T-helper 22 cell (primary cell): ENCODE measurements at places on chromosomes 13 and 19.
A peak's percentile ranks its signal among the peaks of the same experiment; 100 is the strongest.

DNA sequence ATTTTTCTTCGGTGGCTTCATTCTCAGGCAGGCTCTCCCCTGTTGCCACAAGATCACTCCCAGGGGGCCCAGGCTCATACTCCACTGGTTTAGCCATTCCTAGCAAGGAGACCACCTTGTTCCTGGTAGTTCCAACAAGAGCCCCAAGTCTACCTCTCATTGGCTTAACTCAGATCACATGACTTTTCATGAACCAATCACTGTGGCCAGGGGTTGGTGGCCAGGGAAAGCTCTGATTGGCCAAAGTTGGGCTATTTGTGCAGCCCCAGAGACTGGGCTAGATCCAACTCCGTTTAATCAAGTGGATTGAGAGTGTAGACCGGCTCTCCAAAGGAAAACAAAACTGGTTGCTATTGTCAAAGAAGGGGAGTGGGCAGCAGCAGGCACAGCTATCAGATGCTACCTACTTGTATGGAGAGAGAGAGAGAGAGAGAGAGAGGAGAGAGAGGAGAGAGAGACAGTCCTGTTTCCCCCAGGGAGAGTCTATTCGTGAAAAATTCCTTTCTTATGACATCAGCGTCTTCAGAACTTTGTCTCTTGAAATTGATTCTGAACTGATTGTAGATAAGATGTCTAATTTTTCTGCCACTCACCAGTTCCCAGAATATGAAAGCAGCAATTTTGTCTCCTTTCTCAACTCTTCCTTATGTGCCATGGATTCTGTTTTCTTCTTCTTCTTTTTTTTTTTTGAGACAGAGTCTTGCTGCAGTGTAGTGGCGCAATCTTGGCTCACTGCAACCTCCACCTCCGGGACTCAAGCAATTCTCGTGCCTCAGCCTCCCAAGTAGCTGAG lies 5.9 kb downstream of the CEACAM19 start:
- DNase-seq = no peak

DNA sequence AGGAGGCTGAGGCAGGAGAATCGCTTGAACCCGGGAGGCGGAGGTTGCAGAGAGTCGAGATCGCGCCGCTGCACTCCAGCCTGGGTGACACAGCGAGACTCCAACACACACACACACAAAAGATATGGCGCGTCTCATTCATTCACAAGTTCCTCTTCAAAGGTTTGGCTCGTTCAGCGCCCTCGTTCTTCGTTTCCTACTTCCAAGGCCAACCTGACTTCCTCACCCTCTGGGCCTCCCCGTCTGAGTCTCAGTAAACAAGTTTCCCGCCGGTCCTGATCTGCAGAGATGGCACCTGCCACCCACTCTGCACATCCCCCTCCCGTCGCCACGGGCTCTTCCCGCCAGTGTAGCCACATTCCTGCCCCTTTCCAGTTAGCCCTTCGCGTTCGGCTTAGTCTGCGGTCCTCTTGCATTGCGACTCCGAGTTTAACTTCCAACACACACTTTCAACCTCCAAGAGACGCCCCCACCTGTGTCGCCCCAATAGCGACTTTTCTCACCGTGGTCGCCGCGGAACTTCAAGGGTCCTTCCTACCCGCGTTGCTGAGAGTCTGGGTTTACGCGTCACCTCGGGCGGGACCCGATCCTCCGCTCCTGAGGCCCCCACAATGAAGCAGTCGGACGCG lies 1.3 kb upstream of the BSG start:
- DNase-seq = peak; percentile 46

- DNase-seq = no peak
Measured at GRCh38 chr13:71513411-71514033, 353.5 kb downstream of the DACH1 start.

GRCh38 chr13:43230989-43231388 lies 207.6 kb downstream of the DNAJC15 start:
- no peak for DNase-seq

- DNase-seq = no peak
Measured at GRCh38 chr19:13864667-13865570, 12.0 kb upstream of the NANOS3 start.

DNA sequence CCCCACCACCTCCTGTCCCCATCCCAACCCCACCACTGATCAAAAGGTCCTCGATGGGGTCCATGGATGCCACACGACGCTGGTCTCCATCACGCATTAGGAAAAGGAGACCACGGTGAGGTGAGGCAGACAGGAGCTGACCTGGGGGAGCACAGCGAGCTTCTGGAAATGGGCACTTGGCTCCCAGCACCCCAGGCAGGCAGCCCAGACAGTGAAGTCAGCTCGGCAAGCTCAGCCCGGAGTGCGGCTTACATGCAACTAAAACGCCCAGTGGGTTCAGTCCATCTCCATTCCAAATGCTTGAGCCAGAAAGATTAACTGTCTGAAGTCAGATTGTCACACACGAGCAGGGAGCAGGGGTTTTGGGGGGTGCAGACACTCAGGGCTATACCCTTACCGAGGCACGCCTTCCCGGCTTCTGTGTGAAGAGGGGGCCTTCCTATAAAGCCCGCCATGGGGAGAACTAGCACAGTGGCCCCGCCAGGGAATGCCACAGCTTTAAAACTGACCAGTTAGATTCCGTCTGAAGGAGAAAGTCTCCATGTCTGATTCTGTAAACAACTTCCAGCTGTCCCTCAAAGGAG lies 79.4 kb downstream of the SPACA7 start:
- no peak for DNase-seq

DNA sequence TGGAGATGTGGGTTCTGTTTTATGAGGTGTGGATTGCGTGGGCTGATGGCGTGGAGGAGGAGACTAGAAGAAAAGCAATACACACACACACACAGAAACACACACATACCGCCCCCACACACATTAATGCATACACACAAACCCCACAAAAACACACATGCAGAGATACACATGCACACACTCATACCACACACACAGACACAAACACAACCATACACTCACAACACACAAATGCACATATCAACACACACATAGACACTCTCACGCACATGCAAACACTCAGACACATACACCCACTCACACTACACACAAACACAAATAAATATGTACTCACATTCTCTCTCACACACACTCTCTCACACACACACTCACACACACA lies 75.7 kb upstream of the UBL3 start:
- no peak for DNase-seq

DNA sequence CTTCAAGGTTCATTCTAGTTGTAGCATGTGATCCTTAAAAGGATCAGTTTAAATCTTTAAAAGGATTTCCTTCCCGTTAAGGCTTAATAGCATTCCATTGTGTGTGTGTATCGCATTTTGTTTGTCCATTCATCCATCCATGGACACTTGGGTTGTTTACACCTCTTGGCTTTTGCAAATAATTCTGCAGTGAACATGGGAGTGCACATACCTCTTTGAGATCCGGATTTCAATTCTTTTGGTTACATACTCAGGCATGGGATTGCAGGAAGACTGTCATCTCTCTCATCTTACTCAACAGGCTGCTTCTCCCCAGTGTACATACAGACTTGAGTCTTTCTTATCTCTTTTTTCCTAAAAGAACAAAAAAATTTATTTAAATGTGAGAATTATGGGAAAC lies 1.2 kb downstream of the RNF113B start:
- DNase-seq = no peak

DNA sequence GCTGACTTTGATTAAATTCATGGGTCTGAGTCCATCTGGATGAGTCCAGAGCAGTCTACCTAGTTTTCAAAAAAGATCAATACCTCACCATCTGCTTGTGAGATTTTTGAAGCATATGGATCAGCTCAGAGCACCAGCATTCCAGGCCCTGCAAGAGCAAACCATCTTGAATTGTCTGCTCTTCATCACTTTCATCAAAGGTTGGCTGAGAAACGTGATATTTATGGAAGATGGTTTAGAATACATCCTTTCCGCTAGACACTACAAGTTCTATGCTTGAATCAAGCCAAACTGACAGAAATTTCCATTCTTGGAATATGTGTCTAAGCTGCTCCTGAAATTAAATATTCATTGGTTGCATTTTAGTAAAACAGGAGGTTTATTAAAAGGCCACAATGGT lies 190.3 kb downstream of the KCNRG start:
- no peak for DNase-seq

DNA sequence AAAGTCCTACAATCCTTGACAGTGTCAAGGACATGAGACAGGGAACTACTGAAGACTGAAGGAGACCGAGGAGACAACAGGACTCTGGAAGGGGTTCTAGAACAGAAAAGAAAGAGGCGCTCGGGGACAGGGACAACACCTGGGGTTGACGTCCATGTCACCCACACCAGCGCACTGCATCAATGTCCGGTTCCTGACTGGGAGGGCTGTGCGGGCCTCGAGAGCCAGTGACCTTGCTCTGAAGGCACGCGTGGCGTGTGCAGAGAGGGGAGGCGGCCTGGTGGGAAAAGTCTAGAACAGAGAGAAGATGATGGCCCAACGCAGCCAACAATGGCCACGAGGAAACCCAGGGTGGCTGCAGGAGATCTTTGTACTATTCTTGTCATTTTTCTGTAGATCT lies 5.7 kb downstream of the CARS2 start:
- DNase-seq = no peak

- DNase-seq = no peak
Measured at GRCh38 chr19:15419413-15420025, 731 bp upstream of the AKAP8L start.
